Erythroblast (primary cell): ENCODE measurements at places on chromosomes 5 and 9.

- DNase-seq, result no peak
Observed at GRCh38 chr5:168693297-168693696, 114.1 kb upstream of the PANK3 start.

- DNase-seq, result no peak
Observed at GRCh38 chr9:133813749-133814585, 75.8 kb upstream of the SARDH start.

GRCh38 chr5:58493141-58493540 lies 1.9 kb downstream of the GAPT start:
- DNase-seq, result no peak

DNA sequence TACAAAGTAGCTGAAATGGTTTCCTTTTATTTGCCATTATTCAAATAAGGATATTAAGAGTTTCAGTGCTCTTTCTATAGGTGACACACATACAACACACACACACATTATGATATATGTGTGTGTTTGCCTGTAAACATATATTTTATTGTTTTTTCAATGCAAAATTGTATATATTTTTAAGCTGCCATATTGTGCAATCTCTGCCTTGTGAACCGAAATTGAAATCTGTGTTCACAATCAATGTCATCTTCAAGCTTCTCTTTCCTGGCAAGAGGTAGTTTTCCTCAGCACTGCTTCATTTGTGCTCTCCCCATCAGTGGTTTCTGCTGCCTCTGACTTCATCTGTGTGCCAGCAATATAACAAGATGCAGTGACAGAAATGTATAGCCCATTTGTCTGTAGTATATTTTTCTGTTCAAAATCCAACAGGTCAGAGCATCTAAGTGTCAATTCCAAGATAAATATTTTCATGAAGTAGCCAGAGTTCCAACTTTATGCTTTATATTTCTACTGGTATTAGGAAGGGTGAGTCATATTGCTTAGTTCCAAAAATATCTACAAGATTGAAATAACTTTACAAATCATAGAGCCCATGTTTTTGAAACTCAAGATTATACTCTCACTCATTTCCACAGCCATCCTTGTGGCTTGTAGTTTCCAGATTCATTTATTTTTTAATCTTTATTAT lies 1704.8 kb upstream of the CDH9 start:
- DNase-seq, result no peak

DNA sequence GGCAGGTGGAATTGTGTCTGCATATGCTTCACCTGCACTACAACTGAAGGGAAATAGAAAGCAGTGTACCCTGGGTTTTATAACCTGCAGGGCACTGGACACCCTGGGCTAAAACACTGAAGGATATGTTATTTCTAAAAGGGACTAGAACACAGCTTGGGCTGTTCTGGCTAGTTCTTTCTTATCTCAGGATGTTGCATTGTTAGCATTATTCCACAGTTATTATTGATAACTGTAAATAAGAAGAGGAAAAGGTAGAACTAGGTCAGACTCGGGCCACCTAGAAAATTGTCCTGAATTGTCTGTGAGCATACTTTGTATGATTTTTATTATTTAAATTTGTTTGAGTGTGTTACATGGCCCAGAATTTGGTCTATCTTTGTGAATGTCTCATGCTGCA lies 493.9 kb upstream of the CDH9 start:
- no peak for DNase-seq

GRCh38 chr9:71210326-71210725 lies 88.9 kb upstream of the TRPM3 start:
- no peak for DNase-seq

DNA sequence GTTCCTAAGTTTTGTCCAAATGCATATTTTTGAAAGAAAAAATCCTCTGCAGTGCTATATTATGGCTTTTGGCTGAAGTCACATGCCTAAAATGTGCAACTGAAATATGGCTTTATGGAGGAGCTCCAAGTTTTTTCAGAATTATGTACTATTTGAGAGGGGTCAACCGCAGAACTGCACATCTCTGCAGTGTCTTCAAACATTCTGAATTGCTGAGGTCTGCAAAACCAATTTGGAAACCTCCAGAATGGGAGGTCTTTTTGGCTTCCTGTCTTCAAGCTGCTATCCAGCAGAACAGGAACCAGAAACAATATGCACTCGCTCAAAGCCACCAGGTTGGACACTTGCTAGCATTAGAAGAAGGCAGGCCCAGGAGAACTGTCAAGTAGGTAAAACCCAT lies 376.0 kb upstream of the PAPPA start:
- DNase-seq, result no peak
